Stimulated activated naive CD4-positive, alpha-beta T cell treated with Interleukin-2 at 50 U/mL for 16 hours (primary cell): ENCODE measurements at places on chromosomes 7 and 10.

- DNase-seq: no peak
These were observed 2.7 kb upstream of the MPP7 start for GRCh38 chr10:28305553-28305952.

DNA sequence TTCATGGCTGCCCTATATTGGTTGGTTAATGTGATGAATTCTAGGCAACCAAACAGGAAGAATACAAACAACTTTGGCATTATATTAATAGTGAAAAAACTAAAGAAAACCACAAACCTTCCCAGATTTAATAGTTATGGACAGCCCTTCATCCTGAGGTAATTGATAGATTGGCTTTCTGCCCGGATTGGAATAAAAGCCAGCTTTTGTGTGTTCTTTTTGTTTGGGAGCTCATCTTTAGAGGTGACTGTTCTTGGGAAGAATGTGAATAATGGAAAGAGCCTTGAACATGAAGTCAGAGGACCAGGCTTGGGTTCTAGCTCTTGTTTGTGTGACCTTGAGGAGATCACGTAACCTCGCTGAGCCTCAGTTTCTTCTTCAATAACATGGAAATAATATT is 92.3 kb downstream of the VTI1A start:
- no peak for DNase-seq

GRCh38 chr7:150448789-150449147 is 1.7 kb upstream of the GIMAP8 start:
- peak; percentile 84 for DNase-seq

GRCh38 chr7:70384024-70384423 is 747.9 kb upstream of the GALNT17 start:
- DNase-seq: no peak

DNA sequence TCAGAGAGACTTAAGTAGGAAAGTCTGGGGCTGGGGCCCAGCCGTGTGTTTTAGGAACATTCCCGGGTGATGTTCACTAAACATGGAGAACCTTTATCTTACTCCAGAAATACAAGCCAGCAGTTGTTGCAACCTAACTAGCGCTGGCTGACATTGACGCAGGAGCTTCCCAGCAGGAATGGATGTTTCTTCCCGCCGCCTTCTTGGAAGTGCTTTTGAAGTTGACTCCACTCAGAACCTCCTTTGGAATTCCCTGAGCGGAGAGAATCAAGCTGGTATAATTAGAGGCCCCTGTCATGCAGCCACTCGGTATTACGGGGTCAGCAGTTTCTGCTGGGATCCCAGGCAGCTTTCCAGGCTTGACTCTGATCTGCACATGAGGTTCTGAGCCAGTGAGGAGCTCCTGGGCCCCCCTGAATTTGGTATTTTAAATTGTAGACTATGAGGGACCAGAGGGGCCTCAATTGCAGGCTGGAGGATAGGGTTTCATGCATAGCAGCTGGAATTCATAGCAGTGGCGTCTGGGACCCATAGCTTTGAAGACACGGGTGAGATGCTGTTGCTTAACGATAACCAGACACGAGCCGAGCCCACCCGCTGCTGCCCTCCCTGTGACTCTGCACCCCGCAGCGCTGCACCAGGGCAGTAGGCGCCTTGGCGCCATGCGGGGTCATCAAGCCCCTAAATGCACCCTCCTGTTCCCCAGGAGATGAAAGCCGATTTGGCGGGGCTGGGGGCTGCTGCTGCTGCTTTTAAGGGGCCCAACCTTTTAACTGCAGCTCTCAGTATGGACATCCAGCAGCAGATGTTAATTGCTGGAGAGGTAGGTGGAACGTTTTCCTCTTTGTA is 61.8 kb downstream of the EEPD1 start:
- no peak for DNase-seq

DNA sequence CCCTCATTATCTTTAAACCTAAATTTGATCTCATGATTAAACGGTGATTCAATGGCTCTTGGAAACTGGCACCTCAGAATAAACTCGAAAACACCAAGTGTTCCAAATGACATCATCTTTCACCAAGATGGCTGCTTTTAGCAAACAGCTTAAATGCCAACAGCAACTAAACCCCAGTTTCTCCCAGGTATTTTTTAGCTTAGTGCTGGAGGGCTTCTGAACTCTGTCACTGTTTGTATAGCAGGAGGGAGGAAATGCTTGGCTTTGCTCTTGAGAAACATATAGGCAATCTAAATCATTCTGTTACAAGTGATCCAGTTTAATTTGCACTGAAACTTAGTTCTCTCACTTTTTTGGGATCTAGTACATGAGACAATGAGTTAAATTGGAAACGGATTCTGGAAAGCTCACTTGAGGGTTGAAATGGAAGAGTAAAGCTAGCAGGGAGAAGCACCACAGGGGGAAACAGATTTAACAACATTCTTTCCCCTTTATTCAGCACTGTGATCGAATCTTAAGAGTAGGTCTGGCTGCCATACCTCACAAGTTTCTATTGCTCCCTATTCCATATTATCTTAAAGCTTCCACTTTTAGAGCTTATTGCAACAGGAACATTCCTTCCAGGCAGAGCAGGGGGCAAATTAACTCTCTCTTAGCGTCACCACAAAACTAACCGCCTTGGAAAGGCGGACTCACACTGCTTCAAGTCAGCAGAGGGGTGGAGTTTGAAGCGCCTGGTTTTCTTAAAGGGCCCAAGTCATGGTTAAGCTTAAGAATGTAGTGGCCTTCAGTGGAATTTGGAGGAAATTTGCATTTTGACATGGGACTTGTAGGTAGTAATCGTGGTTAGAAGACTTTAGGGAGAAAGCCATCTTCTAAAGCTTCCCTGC is 1.8 kb upstream of the CCDC6 start:
- peak; percentile 34 for DNase-seq

DNA sequence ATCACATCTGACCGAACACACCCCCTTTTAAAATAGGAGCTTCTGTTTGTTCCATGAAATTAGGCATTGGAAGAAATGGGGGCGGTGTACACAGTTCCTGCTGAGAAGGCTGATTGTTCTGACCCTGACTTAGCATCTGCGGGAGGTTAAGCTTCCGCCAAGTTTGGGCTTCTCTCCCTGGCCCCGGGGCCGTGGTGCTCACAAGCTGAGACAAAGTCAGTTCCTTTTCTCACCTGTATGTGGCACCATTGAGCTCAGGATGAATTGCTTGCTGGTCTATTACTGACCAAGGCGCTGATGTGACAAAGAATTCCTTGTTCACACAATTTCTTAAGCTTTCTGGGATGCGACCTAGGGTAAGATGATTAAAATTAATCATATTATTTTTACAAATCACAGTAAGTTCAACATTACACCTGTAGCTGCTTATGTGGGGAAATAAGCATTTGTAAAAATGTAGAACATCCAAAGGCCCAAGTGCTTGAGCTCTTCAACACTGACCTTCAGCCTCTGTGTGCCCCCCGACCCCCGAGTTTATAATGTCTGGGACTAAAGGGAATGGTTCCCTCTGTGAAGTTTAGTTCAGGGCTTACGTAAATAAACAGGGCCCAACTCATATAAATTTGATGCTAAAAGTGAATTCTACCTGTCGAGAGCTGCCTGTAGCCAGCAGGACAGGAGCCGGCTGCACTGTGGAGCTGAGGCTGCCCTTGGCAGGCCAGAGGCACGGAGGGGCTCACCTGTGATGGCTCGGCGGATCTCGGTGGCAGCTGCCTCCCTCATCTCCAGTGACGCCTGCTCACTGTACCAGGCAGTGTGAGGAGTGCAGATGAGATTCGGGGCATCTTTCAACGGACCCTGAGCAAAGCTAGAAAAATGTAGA is 50.8 kb downstream of the ZRANB1 start:
- DNase-seq: peak; percentile 4

DNA sequence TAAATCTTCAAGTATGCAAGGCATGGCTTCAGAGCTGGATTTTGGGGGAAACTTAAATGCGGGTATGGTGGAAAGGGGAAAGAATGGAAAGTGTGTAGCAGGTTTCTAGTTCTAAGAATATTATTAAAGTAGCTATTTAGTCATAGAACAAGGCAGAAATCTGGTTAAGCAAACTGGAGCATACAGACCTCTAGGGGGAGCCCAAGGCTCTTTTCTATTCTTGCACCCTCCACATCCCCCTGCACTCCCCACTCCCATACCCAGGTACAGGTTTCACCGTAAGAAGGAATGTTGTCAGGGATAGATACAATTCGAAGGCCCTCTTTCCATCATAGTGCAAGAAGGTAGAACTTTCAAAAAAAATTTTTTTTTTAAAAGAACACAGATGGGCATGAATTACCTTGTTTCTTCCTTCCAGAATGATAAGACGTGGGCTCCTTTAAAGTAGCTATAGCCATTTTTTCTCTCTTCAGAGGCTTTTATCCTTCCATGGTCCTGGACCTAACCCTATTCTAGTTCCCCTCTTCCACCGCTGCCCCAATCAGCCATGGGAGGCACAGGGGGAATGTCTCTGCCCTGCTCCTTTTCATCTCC is 41.5 kb upstream of the SMIM30 start:
- no peak for DNase-seq

GRCh38 chr7:113922049-113922448 is 3.2 kb upstream of the PPP1R3A start:
- DNase-seq: no peak

- DNase-seq: no peak
These were observed 124.9 kb downstream of the SND1 start for GRCh38 chr7:127776776-127777386.

GRCh38 chr7:138945154-138945553 is 36.0 kb downstream of the KIAA1549 start:
- DNase-seq: no peak
